Right forelimb (tissue), 1 donor: ENCODE measurements at places on chromosomes 1 and 21.

GRCh38 chr21:14519000-14519399 lies 27.1 kb downstream of the SAMSN1 start:
- no peak for DNase-seq

DNA sequence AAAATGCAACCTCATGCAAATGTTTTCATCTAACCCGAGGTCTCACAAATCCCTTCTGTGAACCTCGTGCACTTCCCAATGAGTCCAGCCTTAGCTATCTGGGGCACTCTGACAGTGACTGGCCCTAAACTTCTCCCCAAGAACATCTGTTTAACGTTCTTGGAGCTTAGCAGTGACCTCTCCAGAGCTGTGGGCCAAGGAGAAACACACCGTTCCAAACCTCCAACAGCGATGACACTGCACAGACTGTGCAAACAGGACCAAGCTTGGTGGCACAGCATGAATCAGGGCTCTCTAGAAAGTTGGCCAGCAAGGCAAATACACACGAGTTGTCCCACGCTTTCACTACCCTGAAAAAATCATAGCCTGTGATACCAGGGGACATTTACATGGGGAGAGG lies 15.8 kb downstream of the BEND5 start:
- DNase-seq = no peak

DNA sequence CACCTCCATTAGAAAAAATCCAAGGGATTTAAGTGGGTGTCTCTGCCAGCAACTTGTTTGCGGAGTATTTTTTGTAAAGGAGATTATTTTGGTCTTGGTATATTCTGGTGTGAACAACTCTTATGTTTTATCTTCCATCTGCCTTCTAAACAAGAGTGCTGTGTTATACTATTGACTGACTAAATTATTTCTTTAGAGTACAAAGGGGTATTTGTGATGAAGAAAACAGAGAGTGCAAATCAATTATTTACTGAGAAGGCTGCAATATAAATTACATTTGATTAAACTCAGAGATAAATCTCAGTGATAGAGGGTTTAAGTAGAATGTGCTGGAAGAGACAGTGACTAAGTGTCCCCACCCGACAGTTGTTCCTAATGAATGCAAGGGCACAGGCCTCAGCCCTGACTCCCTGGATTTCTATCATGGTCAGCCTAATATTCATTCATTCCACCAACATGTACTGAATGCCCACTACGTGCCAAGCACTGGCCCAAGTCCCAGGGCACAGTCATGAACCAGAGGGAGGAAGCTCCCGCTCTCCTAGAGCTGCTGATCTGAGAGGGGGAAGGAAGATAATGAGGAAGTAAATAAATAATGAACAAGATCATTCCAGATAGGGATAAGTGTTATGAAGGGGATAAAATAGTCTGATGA lies 196.9 kb upstream of the C8B start:
- DNase-seq = no peak

DNA sequence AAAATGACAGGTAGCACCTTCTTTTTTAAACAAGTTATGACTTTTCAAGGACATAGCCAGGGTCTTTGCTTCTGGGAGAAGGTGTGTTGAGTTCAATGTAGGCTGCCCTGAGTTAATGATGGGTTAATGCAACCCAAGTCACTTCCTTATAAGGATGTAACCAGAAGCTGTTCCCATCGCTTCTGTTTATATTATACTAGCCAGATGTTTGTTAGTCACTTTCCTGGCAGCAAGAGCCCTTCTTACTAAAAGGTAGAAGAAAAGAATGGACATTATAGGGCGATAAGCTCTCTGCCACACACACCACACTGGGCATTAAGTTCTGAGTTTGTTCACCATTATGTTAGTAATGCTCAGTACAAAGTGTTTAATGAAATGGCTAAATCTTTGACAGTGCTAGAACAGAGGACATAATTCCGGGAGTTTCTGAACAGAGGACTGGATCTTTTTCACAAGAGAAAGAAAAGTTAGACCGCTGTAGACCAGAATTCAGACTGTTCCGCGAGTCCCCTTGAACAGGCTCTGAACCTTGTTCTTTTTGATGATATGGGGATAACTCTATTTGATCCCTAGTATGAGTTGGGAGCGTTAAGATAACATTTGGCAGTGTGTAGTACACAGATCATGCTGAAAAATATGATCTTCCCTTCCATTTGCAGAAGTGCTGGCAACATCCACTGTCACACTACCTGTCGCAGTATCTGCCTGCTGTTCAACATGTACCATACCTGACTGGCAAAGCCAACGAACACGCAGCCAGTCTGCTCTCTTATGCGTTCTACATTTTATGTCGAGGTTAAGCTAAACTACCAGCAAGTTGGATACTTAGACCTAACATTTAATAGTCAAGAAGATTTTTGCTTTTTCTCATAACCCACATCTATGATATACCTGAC lies 41.0 kb downstream of the DEGS1 start:
- DNase-seq = no peak

DNA sequence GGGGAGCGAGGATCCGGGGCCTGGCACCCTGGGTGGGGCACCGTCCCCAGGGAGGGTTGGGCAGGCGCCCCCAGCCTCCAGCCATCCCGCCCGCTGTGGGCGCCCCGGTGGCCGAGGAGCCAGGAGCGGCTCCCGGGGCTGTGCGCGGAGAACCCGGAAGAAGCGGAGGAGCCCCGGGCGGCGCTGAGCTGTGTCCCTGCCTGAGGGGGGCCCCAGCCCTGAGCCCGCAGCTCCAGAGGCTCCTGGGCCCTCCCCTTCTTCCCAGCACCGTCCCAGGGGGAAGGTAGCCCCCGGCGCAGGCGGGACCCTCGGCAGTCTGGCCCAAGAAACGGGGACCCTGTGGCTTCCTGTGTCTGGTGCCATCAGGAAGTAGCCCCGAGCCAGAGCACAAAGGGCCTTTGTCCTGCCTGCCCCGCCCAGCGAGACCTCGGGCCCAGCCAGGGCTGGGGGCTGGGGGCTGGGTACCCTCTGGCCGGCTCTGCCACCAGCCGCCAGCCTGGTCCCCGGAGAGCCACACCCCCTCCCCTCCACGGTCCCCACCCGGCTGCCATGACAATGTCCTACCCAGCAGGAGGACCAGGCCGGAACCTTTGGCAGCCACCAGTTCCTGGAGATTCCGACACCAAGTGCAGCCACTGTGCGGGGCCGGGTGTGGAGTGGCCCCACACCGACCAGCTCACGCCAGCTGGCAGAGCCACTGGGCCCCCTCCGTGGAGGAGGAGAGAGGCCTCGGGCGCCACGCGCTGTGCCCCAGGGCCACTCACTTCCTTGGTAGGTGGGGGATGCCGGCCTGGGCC lies 15.6 kb upstream of the TTLL10 start:
- peak; percentile 74 for DNase-seq

GRCh38 chr1:43828574-43828973 lies 105.0 kb upstream of the ARTN start:
- no peak for DNase-seq

DNA sequence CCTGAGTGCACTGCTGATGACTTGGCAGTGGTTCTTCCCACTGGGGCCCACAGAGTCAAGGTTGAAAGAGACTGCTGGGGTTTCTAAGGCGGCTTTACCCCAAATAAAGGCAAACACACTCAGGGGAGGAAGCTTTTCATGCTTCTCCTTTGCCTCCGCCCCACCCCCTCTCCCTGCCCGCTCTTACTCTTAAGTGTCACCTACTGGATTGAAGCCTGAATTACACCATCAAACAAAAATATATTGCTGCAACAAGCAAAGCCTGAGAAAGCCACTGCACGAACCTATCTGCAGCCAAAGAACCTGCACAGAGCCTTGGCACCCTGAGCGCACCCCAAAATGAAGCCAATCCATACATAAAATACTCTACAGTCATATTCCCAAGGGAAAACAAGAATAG lies 63.1 kb downstream of the PTGFR start:
- no peak for DNase-seq
